ENCODE measurements at places on chromosomes 11 and 22.

DNA sequence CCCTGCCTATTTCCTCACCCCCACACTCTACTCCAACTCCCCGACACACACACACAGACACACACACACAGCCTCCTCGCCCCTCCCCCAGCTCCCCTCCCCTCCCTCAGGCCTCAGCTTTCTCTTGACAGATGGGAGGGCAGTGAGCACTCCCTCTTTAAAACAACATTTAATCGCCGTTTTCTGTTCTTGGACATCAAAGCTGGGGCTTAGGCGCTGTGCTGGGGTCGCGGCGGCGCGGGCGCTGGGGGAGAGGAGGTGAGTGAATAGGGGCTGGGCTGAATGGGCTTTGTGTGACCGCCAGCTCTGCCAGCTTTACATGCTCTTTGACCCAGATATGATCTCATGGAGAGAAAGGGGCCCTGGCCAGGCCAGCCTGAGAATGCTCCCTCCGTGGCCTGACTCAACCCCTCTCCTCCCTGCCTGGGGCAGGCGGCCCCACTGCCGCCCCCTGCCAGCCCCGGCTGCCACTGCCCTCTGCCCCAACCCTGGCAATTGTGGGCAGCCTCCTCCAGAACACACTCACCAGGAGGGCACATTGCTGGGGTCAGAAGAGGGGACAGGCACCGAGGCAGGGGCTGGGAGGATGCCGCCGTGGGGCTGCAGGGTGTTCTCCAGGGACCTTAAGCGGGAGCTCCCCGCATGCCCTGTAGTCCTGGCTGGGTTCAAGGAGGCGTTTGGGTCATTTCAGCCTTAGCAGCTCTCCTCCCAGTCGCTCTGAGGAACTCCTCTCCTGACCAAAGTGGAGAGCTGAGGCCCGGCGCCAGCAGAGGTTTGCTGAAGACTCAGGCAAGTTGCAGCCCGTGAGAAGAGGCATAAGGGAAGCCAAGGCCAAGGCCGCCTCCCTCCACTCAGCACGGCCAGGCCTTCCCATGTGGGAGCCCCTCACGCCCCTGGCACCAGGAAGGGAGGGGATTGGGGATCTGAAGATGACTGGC, 38.3 kb upstream of the NNMT start:
- no peak for DNase-seq

GRCh38 chr11:65927904-65928397, 8.7 kb downstream of the DRAP1 start:
- no peak for DNase-seq

GRCh38 chr22:44337678-44338004, 24.9 kb upstream of the SHISAL1 start:
- DNase-seq: peak; percentile 16

DNA sequence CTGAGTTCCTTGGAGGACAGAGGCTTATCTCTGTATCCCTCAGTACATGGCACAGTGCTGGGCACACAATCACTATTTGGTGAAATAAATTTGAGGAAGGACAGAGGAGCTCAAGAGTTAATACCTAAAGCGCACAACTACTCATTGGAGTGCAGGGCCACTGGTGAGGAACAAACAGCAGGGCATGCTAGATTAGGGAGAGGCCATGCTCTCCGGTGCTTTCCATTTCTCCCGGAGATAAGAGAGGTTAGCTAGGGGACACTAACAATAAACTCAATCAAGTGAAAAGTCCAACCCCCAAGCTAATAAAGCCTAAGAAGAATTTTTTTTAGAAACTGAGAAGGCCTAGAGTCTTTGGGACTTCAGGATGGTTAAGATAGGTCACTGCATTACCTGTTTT, 29.1 kb downstream of the NFRKB start:
- DNase-seq: no peak

- DNase-seq: no peak
Observed at GRCh38 chr11:115819014-115819413, 314.8 kb upstream of the CADM1 start.

DNA sequence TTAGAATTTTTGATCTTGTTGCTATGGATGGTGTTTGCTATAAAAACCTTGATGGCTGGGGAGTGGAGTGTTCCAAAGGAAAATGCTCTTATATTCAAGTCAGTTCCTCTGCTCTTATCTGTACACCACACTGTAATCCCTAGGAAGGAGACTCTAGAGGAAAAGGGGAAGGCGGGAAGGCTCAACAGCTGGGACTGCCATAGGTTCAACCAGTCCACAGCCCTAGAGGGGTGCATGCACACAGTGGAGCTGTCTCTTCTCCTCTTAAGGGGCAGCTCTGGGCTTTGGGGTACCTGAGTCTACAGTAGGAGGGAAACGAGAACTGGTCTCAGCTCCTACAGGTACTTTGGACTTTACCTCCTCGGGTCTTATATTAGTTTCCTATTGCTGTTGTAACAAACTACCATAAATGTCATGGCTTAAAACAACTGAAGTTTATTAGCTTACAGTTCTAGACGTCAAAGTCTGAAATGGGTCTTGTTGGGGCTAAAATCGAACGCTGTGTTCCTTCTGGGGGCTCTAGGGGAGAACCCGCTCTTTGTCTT, 77.2 kb upstream of the ZBED5 start:
- DNase-seq: no peak

DNA sequence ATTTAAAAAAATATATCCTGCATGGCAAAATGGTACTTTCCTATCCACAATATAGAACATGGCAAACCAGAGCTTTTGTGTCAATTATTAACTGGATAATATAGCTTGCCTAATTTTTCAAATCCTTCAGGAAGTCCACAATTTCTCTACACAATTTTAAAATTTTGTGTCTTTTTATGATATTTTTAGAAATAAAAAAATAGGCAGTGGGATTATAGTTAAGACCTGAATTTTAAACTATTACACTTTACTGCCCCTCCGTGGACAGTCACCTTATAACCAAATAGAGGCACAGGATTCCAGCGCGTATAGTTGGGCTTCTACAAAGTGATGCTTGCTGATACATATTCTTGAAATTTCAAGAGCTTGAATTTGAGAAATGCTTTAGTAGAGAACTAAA, 2.1 kb upstream of the DMC1 start:
- DNase-seq: no peak

DNA sequence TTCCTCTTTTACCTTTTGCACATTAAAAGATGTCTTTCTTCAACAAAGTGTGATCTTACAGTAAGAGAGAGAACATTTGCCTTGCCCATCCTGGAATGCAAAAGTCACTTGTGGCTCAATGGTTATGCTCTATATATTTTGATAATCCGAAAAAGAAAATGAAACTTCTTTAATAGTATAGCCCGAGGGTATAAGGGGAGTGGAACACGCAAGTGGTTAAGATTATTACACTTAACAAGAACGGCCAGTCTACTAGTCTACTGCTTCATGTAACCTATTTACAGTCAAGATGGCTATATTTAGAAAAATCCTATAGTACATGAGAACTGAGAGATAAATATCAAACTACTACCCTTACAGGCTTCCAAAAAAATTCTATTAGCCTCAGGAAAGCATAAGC, 86.1 kb downstream of the CADM1 start:
- no peak for DNase-seq

GRCh38 chr11:59810911-59811259, 307 bp upstream of the MRPL16 start:
- DNase-seq: no peak

DNA sequence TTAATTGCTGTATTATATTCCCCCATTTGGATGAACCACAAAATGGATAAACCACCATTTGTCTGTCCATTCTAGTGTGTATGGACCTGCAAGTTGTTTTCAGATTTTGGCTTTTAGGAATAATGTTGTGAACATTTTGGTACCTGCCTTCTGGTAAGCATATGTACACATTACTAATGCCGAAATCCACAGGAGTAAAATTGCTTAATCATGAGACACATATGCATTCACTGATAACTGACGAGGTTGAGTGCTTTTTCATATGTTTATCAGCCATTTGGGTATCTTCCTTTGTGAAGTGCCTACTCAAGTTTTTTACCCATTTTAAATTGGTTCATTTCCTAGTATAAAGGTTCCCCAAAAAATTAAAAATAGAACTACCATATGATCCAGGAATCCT, 34.2 kb downstream of the OSBP2 start:
- no peak for DNase-seq

DNA sequence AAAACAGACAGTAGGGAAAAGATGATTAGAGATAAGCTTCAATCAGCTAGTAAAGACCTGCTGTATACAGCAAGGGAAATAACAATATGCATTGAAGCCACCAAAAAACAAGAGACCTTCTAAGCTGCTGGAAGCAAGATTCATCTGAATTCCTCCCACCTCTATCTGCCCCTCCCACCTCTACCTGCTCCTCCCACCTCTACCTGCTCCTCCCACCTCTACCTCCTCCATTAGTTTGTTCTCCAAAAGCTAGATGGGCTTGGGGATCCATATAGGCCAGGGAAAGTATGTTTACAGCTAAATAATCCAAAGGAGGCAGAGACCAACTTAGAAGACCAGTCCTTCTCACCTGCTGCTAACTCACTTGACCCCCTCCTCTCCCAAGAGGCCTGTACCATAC, 33.2 kb downstream of the PAK1 start:
- no peak for DNase-seq

DNA sequence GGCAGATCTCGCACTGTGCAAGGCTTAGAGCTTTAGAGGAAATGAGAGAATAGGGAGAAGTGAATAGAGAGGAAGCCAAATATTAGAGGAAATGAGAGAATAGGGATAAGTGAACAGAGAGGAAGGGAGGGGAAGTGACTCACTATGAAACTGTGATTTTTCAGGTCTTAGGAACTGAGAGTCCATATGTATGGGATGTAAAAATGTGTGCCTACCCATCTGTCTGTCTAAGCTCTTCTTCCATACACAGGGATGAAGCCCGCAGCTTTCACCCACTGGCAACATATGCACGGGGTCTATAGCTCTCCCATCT, 6.4 kb upstream of the CCDC86 start:
- DNase-seq: no peak

- no peak for DNase-seq
Observed at GRCh38 chr22:39558254-39558727, 12.3 kb upstream of the CACNA1I start.

DNA sequence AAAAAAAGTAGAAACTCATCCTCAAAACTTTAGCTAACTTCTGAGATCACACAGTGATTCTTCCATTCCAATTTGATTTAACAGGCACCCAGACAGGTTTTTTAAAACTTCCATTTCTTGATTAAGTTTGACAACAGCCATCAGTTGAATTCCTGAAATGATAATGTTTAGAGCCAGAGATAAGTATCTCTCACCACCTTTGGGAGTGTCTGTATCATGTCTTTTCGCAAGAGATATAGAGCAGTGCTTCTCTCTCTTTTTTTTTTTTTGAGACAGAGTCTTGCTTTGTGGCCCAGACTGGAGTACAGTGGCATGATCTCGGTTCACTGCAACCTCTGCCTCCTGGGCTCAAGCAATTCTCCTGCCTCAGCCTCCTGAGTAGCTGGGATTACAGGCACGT, 41.7 kb upstream of the BMAL1 start:
- DNase-seq: no peak

- DNase-seq: no peak
Observed at GRCh38 chr11:34540870-34541269, 27.3 kb upstream of the ELF5 start.

- DNase-seq: no peak
Observed at GRCh38 chr11:59097113-59097708, 9.8 kb upstream of the FAM111B start.

DNA sequence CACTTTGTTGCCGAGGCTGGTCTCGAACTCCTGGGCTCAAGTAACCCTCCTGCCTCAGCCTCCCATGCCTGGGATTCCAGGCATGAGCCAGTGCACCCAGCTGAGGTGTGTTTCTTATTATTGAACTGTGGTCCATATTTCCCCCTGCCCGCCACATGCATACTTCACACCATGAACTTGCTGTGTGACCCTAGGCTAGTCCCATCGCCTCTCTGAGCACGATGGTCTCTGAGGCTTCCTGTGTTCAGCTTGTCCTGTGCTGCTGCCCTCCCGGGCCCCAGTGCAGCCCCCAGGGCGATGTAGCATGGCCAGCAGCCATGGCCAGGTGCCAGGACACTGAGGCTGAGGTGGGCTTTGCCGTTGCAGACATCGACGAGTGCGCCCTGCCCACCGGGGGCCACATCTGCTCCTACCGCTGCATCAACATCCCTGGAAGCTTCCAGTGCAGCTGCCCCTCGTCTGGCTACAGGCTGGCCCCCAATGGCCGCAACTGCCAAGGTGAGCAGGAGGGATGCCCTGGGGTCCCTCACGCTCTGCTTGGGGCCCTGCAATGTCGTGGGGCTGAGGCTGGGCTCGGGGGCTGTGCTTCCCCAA, 45.7 kb downstream of the FBLN1 start:
- no peak for DNase-seq

DNA sequence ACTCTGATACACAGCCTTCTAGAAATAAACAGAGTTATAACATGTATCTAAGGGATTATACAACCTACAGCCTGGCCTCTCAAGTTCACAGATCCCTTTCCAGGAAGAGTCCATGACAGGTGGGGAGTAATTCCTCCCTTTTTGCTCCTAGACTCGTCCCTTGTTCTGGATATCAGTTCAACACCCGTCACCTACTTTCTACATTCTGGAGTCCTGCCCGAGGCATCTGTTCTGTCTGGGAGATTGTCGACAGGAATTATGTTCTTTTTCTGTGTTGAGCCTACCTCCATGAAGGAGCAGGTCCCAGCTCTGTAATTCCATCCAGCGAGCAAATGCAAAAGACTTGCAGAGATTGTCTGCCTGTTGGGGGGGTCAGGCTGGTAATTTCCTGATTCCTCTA, 224.6 kb upstream of the NTM start:
- no peak for DNase-seq

- no peak for DNase-seq
Observed at GRCh38 chr11:65388731-65389130, 2.3 kb downstream of the FRMD8 start.
